ENCODE measurements at places on chromosomes 7 and 10. TPM values are rescaled to one million over a fixed set of nuclear protein-coding genes. Genes with fewer than 3 reads are reported as not detected.

The PRR15 gene
- total RNA-seq, result 21.2 TPM

The NUTM2D gene
- 9.0 TPM for total RNA-seq

The SPRN gene
- not detected for total RNA-seq

The ELOVL3 gene
- 0.35 TPM for total RNA-seq

The SLC29A4 gene
- 3.4 TPM for total RNA-seq

All from kidney (tissue), 22 donors.